Activated CD8-positive, alpha-beta T cell treated with anti-CD3 and anti-CD28 coated beads for 36 hours (primary cell): ENCODE measurements at places on chromosomes 2 and 18. TPM values are rescaled to one million over a fixed set of nuclear protein-coding genes. Genes with fewer than 3 reads are reported as not detected.

The HOXD4 gene
- not detected for total RNA-seq

The UGT1A5 gene
- total RNA-seq, result not detected

The CRYGC gene
- not detected for total RNA-seq

The TUBB8B gene
- total RNA-seq, result not detected

The FBXO48 gene
- 1.4 TPM for total RNA-seq

The UGT1A3 gene
- total RNA-seq, result not detected

The AQP12A gene
- not detected for total RNA-seq

DNA sequence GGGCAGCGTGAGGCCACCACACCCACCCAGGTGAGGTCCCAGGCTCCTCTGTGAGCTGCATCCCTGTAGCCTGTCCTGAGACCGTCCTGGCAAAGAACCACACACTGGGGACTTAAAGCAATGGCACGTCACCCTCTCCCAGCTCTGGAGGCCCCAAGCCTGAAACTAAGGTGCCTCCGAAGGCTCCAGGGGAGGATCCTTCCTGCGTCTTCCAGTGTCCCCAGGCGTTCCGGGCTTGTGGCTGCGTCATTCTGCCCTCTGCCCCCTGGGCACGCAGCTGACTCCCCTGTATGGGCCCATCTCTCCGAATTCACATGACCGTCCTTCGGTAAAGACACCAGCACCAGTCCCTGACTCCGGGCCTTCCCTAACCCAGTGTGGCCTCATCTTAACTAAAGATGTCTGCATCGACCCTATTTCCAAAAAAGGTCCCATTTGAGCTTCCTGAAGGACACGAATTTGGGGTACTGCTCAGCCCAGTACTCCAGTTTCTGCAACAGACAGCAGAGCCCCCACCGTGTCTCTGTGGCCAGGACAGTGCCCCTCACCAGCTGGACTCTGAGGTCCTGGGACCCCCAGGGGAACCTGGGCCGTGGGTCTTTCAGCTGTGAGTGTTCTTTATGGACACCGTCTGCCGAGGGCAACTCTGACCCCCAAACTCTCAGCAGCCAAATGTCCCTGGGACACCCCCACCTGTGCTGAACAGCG, 75.2 kb upstream of the CTDP1 start:
- no peaks in the 10 kb centered on the region for H3K27me3 ChIP-seq
- no peak overlapping the region for H3K27ac ChIP-seq
- no peaks in the 10 kb centered on the region for H3K36me3 ChIP-seq
- H3K4me3 ChIP-seq, result no peak overlapping the region
- no peak for DNase-seq

GRCh38 chr18:62723666-62724281, 8.4 kb downstream of the PHLPP1 start:
- H3K27me3 ChIP-seq, result peaks cover 2% of the 10 kb centered on the region
- no peaks in the 10 kb centered on the region for H3K36me3 ChIP-seq
- H3K4me3 ChIP-seq, result no peak overlapping the region
- no peak overlapping the region for H3K27ac ChIP-seq

DNA sequence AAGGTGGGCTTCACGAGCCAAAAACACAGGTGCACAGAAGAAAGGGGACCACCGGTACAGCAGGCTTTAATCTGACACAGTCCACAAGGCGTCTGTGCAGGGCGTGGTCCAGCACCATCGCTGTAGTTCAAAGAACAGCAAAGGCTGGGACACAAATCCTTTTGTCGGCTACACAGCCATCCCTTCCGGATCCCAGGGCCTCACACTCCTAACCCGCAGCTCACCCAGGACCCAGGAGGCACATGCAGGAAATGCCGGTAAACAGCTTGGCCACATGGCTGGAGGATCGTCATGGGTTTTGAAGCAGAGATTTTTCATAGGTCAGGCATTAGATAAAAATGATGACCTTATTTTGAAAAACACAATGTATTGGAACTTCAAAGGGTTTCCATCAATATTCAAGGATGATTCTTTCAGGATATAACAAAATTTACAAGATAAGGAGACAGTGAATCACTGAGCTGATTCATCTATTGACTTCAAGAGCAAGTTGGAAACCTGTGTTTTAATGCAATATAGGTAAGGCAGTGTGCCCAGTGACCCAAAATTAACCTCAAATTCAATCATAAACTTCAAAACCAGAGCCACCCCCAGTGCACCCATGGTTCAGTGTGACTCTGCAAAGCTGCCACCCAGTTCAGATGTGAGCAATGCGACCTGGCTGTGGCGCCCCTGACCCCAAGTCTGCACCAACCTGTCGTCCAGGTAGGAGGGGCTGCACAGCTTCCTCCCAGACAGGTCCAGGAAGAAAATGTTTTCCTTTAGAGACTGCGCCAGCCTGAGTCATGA, 74.4 kb downstream of the TMEM18 start:
- H3K27ac ChIP-seq, result no peak overlapping the region
- no peak overlapping the region for H3K4me3 ChIP-seq
- peak; percentile 17 for DNase-seq
- no peaks in the 10 kb centered on the region for H3K4me1 ChIP-seq
- H3K36me3 ChIP-seq, result no peaks in the 10 kb centered on the region

DNA sequence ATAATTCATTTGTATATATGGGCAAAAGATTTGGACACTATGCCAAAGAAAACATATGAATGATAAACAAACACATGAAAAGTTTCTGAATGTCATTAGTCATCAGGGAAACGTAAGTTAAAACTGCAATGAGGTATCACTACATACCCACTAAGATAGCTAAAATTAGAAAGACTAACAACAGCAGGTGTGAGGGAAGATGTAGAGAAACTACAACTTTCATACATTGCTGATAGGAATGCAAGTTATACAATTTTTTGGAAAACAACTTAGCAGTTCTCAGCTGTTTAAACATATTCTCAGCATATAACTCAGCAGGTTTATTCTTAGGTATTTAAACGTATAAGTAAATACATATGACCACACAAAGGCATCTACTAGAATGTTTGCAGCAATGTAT, 563.5 kb upstream of the KLHL29 start:
- H3K36me3 ChIP-seq, result no peaks in the 10 kb centered on the region
- no peak for DNase-seq
- H3K4me1 ChIP-seq, result no peaks in the 10 kb centered on the region
- no peak overlapping the region for H3K27ac ChIP-seq

GRCh38 chr2:28357948-28358667, 34.5 kb upstream of the FOSL2 start:
- H3K27me3 ChIP-seq, result no peaks in the 10 kb centered on the region
- peaks cover 56% of the 10 kb centered on the region for H3K4me1 ChIP-seq
- H3K36me3 ChIP-seq, result peaks cover 3% of the 10 kb centered on the region
- H3K4me3 ChIP-seq, result no peak overlapping the region

DNA sequence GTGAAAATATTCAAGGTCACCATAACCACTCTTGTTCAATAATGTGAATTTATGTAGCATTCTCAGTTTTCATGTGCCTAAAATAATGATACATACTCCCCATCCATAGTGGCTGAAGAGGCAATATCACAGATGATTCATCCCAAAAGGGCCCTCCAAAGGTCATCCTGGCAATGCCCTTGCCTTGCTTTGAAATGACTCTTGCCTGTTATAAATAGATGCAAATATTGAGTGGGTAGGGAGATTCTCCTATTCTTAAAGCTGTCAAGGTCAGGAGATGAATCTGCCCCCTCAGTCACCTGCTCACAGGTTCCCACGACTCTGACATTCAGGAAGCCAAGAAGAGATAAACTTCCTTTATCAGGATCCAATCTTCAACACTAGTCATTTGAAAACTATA, 490.5 kb downstream of the TNS1 start:
- no peak for DNase-seq
- no peak overlapping the region for H3K4me3 ChIP-seq
- H3K36me3 ChIP-seq, result no peaks in the 10 kb centered on the region
- H3K27ac ChIP-seq, result no peak overlapping the region
- H3K27me3 ChIP-seq, result peaks cover 1% of the 10 kb centered on the region

DNA sequence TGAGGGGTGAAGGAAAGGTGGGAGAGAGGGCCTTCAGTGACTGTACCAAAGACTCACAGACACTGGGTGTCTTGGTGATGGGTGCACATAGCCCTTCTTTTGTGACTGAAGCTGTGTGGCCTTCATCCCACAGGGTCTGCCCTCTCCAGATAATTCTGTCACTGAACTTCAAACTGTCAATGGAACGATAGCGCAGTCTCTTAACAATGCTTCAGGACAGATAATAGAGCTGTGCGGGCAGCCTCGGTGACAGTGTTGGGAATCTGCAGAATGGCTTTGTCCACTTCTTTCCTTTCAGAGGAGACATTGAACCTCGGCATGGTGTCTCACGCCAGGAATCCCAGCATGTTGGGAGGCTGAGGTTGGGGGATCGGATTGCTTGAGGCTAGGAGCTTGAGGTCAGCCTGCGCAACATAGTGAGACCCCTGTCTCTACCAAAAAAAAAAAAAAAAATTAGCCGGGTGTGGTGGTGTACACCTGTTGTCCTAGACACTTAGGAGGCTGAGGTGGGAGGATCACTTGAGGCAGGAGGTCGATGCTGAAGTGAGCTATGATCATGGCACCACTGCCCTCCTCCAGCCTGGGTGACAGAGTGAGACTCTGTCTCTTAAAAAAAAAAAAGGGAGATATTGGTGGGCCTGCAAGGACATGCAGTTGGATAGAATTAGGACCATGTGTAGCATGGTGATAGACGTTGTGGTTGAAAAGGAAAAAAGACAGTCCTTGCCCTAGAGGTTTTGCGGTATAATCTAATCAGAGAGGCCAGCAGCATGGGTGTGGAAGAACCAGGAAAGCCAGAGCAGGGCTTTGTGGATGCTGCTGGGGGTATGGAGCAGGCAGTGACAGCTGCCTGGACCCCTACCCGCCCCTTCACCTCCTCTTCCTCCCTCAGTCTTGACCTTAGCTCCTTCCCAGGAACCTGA, 91.4 kb downstream of the LDLRAD4 start:
- DNase-seq, result no peak
- no peak overlapping the region for H3K27ac ChIP-seq
- H3K36me3 ChIP-seq, result peaks cover 19% of the 10 kb centered on the region

GRCh38 chr2:3769766-3770165, 66.4 kb downstream of the DCDC2C start:
- DNase-seq, result no peak
- no peak overlapping the region for H3K27ac ChIP-seq
- no peaks in the 10 kb centered on the region for H3K27me3 ChIP-seq

DNA sequence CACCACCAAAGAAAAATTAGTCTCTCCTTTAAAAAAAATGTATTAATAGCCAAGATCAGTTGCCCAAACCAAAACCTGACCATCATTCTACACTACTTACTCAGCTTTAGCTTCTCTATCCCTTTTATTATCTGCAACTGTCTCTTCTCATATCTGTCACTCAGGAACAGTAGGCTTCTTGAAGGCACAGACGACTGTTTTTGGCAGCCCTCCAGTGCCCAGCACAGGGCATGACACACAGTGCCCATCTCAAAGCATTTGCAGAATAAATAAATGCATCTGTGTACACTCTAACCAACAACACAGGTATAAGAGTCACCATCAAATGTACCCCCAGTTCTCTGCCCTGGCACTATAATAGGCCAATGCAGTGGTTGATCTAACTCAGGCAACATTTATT, 117.2 kb downstream of the UXS1 start:
- H3K4me1 ChIP-seq, result peaks cover 39% of the 10 kb centered on the region
- H3K36me3 ChIP-seq, result peaks cover 2% of the 10 kb centered on the region
- DNase-seq, result no peak
- no peaks in the 10 kb centered on the region for H3K27me3 ChIP-seq
- no peak overlapping the region for H3K27ac ChIP-seq

DNA sequence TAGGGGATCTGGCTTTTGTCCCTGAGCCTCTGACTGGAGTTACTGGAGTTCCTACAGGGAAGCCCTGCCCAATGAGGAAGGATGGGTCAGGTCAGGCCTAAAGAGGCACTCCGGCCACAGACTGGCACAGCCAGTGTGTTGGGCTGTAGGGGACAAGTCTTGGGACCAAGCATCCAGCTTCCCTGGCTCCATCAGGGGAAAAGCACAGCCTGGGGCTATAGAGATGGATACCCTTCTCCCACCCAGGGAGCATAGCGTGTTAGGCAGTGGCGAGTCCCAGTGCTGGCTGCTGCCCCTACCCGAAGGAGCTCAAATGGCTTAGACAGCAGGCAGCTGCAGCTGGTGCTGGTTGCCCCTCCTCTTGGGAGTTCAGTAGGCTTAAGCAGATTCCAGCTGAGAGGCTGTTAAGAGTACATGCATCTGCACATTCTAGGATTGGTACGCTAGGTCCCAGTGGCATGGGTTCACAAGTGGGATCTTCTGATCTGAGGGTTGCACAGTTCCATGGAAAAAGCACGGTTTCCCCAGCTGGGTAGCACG, 111.4 kb downstream of the DCDC2C start:
- no peaks in the 10 kb centered on the region for H3K36me3 ChIP-seq
- H3K4me1 ChIP-seq, result no peaks in the 10 kb centered on the region
- DNase-seq, result no peak
- H3K27ac ChIP-seq, result no peak overlapping the region

- peaks cover 23% of the 10 kb centered on the region for H3K4me1 ChIP-seq
- no peak overlapping the region for H3K27ac ChIP-seq
- no peaks in the 10 kb centered on the region for H3K27me3 ChIP-seq
- no peaks in the 10 kb centered on the region for H3K36me3 ChIP-seq
- DNase-seq, result no peak
Measured at GRCh38 chr2:7845332-7845731, 836.5 kb upstream of the ID2 start.

DNA sequence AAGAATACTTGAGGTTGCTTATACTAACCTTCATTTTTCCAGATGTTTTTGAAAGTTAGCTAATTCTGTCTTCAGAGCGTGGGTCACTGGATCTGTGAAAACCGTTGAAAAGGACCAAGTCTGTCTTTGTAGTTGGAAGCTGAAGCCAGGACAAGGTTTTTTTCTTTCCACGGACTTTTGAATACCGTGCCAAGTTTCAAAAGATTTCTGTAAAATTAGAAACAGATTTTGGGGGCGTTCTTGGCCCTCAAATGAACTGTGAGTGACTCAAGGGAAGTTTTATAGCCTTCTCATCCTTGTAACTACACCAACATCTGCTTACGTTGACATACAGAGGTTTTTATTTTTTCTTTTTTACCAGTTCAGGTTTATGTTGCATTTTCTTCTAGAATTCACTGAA, at the start of gene FAP:
TSS of gene FAP (minus strand) at position 152 of the 400 bp plus-strand sequence. CDS start at position 34, 118 bp downstream.
- peaks cover 17% of the 10 kb centered on the region for H3K27me3 ChIP-seq
- DNase-seq, result no peak
- H3K27ac ChIP-seq, result no peak within 1 kb of the TSS
- H3K4me3 ChIP-seq, result no peak within 1 kb of the TSS

DNA sequence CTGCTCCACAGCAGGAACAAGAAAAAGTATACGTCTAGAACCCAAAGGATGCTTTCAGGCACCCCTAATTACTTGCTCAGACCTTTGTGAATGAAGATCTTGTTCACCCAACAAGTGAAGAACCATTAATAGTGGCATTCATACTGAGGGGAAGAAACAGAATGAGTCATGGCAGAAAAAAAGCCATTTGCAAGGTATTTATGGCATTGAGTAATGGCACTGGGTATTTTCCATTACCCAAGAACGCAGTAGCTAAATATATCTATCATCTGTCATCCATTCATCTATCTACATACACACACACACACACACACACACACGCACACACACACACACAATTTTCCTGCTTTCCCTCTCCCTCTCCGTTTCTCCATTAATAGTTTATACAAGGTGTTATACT, 56.4 kb upstream of the XIRP2 start:
- no peak for DNase-seq
- no peaks in the 10 kb centered on the region for H3K36me3 ChIP-seq
- H3K4me1 ChIP-seq, result no peaks in the 10 kb centered on the region
- no peaks in the 10 kb centered on the region for H3K27me3 ChIP-seq
- H3K4me3 ChIP-seq, result no peak overlapping the region
